ENCODE measurements at places on chromosomes 6 and 20.
A peak's percentile ranks its signal among the peaks of the same experiment; 100 is the strongest.

- no peak for DNase-seq
Measured at GRCh38 chr6:101296169-101296960, 97.1 kb upstream of the GRIK2 start.

DNA sequence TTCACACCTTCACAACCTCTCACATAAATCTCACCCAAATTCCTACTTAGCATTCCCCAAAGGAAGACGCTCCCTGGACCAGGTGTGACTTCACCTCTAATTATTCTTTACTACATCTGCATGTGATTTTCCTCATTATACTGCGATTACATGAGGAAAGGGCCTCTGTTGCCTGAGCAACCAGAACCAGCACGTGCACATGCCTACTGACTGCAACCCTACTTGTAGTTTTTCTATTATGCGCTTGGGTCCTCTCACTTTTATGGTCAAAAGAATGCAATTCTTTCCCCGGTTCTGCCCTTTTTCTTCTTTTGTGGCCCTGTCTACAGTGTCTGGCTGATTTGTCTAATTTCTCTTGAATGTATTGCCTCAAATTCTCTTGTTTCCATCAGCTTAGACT, 20.4 kb upstream of the ANKEF1 start:
- no peak for DNase-seq

DNA sequence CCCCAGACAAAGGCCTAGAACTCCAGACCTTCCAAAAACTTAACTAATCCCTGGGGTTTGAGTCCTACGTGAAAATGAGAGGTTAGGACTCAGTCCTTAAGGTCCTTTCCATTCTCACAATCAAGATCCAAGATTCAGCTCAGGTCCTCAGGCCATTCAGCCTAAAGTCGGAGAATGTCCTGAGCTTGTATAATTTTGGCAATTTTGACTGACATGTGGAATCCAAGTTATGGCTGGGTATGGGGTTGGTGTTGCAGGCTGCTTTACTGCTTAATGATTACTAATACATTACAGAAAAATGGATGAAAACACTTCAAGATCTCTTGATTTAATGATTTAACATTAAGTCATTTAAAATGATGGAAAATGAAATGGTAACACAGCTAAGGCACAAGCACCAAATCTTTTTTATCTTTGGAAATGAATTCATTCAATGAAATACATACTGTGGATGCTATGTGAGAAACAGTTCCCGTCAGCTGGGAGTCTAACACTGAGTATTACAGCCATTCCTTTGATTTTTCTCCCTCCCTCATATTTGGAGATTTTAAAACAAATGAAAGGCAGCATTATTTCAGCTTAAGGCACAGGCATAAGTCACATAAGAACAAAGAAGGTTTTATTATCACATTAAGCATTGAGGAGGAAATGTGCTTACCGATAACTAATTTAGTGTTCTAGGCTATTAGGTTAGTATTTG, 1.3 kb downstream of the ARHGAP18 start:
- no peak for DNase-seq

DNA sequence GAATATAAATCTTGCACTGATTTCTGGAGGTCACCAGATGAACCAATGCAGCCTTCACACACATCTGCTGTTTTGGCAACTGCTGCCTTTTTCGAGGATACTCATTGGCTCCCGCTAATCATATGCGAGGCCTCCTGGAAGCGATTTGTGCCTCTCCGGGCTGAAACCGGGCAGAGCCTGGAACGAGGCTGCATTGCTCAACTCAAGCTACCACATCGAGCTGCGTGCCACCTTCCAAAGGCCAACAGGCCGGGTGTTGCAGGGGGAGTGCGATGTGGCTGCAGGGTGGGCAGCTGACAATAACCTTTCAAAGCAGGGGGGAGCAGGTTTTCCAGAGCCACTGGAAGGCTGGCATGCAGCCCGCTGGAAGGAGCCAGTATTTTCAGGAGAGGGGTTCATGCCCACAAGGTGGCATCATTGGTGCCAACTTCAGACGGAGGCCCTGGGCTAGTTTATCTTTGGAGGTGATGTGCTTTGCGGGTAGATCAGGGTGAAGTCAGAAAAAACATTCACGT, 122.6 kb upstream of the IFNGR1 start:
- peak; percentile 88 for DNase-seq

DNA sequence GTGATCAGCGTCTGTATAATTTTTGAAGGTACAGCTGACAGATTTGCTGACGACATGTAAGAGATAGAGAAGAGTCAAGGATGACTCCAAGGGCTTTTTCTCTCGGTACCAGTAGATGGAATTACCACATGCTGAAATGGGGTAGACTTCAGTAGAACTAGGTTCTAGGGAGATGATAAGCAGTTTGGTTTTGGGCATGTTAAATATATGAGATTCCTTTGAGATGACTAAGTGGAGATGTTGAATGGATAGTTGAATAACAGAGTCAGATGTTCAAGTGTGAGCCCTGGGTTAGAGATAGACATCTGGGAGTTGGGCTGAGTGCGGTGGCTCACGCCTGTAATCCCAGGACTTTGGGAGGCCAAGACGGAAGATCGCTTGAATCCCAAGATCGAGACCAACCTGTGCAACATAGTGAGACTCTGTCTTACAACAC, 50.0 kb downstream of the PHF20 start:
- DNase-seq = no peak

GRCh38 chr6:11983306-11983705, 28.8 kb upstream of the HIVEP1 start:
- DNase-seq = no peak

DNA sequence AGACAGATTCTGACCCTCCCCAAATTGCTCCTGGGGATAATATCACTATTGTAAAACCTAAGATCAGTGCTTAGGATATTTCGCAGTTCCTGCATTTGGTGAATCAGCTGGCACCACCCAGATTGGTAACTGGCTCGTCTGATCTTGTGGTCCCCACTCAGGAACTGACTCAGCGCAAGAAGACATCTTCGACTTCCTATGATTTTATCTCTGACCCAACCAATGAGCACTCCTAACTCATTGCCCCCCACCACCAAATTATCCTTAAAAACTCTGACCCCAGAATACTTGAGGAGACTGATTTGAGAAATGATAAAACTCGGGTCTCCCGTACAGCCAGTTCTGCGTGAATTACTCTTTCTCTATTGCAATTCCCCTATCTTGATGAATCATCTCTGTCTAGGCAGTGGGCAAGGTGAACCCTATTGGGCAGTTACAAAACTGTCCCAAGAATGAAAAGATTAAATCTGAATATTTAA, 55.7 kb upstream of the PRND start:
- DNase-seq = no peak

DNA sequence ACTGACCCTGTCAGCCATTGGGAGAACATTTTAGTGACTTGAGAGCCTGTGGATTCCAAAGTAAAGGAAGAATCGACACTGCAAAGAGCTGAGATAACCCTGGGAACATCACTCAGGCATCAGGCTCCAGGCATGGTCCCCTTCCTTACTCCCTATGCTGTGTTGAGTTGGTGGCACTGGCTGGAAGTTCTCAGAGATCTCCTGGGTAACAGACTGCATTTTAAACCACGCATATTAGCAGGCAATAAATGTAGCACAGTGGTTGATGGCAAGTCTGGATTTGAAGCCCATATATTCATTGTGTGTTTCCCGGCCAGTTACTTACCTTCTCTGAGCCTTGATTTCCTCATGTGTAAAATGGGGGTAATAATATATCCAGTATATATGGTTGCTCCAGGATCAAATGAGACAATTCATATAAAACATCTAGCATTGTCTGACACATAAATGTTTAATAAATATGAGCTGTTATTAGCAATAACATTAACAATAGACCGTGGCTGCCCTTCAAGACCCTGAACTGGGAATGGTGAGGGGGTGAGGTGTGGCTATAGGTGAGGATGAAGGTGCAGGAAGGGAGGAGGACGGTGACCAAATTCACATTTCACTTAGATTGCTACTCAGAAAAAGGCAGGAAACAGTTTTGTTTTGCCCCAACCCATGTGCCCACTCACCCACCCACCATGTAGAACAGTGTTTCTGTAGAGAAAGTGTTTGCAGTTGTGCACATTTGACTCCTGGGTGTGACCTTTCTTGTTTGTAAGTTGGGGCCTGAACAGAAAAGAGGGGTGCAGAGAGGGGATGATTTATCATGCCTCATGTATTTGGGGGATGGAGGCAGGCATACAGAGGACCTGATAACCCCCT, 2.1 kb downstream of the PLCG1 start:
- no peak for DNase-seq

DNA sequence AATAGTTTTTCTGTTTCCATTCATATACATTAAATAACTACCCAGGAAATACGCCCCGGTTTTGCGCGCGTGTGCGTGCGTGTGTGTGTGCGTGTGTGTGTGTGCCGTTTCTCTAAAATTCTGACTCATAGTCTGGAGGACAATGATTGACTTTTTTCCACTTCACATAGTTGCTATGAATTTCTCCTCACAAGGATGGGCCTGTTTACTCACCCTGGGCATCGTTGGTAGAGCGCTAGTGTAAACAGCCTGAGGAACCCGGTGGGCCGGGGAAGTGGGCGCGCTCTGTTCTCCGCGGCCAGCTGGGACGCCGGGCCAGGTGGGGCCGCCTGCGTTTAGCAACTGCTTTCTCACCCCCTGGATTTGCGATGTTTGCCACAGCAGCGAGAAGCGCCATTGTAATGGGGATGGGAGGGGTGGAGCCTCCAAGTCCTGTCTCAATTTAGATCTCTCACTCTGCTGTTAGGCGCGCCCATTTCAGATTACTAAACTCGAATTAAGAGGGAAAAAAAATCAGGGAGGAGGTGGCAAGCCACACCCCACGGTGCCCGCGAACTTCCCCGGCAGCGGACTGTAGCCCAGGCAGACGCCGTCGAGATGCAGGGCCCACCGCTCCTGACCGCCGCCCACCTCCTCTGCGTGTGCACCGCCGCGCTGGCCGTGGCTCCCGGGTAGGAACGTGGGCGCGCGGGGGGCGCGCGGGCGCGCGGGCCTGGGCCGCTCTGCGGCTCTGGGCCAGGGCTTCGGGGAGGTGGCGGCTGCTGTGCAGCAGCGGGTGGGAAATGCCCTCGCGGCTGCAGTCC, at the start of gene CD109:
Gene CD109, plus strand, starts transcription at position 585 of the 803 bp plus-strand sequence. Its CDS starts 13 bp downstream, at position 598.
- no peak for DNase-seq

DNA sequence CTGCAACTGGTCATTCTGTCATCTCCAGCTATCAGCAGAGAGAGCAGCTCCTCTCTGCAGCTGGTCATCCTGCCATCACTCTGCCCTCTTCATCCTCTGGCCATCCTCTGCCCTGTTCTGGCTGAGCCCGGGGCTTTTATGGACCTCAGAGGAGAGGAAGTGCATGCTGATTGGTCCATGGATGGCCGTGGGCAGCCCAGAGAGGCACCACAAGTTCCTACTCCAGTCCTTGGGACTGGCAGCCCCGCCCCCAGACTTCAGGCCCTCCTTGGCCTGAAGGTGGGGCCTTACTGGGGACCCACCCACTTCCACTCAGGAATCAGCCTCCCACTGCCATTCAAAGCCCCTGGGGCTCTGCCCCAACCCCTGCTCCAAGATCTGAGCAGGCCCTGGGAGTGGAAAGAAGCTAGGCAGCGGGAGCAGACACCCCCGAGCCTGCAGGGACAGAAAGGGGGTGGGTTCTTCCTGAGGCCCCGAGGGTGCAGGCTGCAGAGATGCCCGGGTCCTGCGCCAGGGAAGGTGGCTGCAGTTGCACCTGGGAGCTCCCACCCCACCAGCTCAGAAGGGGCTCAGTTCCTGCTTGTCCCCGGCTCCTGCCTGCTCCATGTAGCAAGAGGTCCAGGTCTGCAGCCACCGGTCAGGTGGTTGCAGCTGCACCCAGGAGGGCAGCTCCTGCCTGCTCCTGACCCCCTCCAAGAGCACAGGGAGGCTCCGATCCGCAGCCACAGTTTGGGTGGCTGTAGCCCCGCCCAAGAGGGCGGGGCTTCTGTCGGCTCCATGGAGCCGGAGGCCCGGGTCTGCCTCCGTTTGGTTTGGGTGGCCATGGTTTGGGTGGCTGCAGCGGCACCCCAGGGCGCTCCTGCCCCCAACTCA, 34.1 kb upstream of the HMGA1 start:
- DNase-seq = no peak

DNA sequence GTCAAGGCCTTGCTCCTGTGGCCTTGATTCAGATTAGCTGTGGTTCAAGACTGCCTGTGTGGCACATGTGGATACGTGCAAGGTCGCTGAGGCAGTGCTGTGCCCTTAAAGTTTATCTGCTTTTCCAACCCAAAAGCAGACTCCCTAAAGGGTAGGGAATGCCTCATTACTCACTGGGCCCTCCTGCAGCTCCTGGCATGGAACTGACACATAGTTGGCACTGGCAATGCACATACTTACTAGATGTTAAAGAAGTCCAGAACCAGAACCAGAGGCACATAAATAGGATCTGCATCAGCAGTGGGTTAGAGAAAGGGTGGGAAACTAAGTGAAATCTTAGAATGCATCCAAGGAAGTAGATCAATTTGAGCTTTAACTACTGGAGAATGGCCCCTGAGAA, 90.6 kb upstream of the MLN start:
- no peak for DNase-seq

DNA sequence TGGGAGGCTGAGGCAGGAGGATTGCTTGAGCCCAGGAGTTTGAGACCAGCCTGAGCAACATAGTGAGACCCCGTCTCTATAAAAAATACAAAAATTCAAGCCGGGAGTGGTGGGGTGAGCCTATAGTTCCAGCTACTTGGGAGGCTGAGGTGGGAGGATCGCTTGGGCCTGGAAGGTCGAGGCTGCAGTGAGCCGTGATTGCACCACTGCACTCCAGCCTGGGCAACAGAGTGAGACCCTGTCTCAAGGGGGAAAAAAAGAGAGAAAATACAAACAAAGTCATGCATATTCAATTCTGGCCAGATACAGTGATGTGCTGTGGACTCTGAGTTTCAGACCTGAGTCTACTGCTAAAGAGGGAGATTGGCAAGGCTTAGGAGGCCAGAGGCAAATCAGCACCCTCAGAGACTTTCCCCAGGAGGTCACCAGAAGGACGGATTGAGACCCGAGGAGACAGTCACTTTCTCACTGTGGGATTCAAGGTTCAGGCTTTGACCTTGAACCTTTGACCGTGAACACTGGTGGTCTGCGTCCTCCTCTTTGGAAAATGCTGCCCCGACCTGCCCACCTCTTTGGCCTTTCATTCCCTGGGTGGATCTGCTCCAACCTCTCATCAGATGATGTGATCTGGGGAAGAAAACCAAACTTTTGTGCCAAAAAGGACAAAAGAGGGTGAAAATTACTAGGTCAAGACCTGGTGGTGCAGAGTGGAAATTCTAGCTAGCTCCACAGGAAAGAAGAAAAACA, 31.2 kb downstream of the TGM2 start:
- no peak for DNase-seq

- DNase-seq = peak; percentile 22
Measured at GRCh38 chr6:137581019-137581707, 87.0 kb upstream of the OLIG3 start.

- no peak for DNase-seq
Measured at GRCh38 chr20:9458138-9458796, 56.1 kb upstream of the LAMP5 start.

GRCh38 chr6:2274981-2275891, 29.8 kb upstream of the GMDS start:
- DNase-seq = no peak

DNA sequence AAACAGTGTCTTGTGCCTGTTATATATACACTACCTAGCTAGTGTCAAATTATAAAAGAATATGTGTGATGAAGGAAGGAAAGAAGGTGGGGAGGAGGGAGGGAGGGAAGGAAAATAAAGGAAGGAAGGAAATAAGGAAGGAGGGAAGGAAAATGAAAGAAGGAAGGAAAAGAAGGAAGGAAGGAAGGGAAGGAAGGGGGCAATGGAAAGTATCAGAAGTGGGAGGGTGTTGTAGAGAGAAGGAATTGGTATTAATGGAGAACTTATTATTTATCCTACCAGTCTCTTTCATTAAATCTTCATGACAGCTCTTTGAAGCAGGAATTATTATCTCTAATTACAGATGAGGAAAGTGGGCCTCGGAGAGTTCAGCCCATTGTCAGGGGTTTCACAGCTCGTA, 202.4 kb downstream of the SAMD5 start:
- DNase-seq = no peak

- DNase-seq = no peak
Measured at GRCh38 chr6:113184736-113185135, 672.4 kb upstream of the MARCKS start.
